ENCODE measurements at places on chromosomes 7 and 10.

- H3K27me3 ChIP-seq: peaks cover 29% of the 10 kb centered on the region
- no peak overlapping the region for H3K27ac ChIP-seq
- no peak for DNase-seq
- H3K36me3 ChIP-seq: peaks cover 4% of the 10 kb centered on the region
- no peak overlapping the region for H3K4me3 ChIP-seq
Observed at GRCh38 chr10:78513330-78513729, 479.7 kb downstream of the RPS24 start.

DNA sequence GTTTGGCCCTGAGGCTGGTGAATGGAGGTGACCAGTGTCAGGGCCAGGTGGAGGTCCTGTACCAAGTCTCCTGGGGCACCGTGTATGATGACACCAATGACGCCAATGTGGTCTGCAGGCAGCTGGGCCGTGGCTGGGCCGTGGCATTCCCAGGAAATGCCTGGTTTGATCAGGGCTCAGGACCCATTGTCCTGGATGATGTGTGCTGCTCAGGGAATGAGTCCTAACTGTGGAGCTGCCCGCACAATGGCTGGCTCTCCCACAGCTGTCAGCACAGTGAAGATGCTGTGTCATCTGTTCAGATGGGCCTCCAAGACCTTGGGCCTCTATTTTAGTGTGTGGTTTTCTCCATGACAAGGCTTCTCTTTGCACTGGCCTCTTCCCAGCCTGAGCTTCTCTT lies 64.0 kb downstream of the DMBT1 start:
- peaks cover 29% of the 10 kb centered on the region for H3K27me3 ChIP-seq
- no peak overlapping the region for H3K27ac ChIP-seq
- no peak overlapping the region for H3K4me3 ChIP-seq
- no peaks in the 10 kb centered on the region for H3K4me1 ChIP-seq
- H3K36me3 ChIP-seq: peaks cover 2% of the 10 kb centered on the region

DNA sequence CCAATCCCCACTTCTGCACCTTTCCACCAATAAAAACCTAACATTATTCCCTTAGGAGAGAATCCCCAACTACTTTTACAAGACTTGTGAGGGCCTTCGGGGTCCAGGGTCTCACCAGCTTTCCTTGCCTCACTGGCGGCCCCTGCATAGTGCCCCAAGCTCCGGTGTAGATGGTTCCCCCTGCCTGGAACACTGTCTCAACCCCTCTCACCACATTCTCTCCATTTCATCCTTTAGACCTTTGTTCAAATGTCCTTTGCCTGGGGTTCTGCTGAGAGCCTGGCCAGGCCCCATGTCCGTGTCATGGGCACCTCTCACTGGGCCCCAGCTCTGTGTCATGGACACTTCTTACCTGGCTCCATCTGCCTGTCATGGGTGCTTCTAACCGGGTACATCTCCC lies 64.5 kb upstream of the SORCS3 start:
- H3K27me3 ChIP-seq: peaks cover 61% of the 10 kb centered on the region
- H3K4me1 ChIP-seq: peaks cover 8% of the 10 kb centered on the region
- H3K4me3 ChIP-seq: no peak overlapping the region
- DNase-seq: no peak
- no peak overlapping the region for H3K27ac ChIP-seq
- peaks cover 6% of the 10 kb centered on the region for H3K36me3 ChIP-seq

DNA sequence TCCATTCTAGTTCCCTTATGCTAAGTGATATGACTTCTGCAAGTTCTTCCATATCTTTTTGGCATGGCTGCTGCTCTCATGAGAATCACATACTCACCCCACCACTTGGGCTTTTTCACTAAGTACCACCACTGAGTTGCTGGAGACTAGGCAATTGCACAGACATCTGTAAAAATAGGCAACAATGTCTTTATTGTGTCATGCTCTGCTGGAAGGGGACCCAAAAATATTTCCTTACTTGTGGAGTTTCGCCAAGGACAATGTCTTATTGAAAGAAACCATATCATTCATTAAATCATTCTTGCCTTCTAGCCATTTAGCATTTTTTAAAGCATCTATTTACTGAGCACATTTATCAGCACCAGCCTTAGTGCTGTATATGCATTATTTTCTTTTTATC lies 17.4 kb upstream of the ASZ1 start:
- H3K27ac ChIP-seq: no peak overlapping the region
- no peak overlapping the region for H3K4me3 ChIP-seq
- no peaks in the 10 kb centered on the region for H3K4me1 ChIP-seq

DNA sequence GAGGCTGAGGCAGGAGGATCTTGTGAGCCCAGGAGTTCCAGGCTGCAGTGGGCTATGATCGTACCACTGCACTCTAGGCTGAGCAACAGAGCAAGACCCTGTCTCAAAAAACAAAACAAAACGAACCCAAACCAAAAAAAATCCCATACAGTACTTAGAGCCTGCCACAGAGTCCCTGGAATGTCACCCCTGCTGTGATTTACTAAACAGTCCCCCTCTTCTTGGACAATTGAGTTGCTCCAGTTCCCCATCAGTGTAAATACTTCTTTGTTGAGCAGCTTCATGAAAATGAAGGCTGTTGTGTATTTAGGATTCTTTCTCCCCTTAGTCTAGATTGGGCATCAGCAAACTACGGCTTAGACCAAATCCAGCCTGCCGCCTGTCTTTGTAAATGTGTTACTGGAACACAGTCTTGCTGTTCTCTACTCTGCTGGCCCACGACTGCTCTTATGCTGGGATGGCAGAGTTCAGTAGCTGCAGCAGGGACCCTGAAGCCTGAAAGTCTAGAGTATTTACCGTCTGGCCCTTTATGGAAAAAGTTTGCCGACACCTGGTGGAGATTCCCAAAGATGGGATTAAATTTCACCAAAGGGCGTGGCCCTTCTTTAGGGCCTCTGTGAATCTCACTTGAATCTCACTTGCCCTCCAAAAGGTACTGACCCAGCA lies 57.8 kb downstream of the PALD1 start:
- H3K4me3 ChIP-seq: no peak overlapping the region
- no peak for DNase-seq
- no peak overlapping the region for H3K27ac ChIP-seq

DNA sequence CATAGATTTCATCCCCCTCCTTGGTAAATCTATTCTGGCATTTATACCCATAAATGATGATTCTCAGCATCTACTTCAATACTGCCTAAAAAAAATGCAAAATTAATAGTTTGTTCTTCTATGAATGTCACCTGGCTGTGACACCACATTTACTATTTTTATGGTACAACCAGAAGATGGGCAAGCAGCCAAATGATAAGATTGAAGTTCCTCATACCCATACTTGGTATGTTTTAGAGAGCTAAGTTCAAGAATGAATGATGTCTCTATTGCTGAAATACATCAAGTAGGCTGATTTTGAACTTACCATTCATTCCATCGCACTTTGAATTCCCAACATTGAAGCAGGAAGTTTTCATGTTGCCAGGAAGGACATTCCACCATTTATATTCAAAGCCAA lies 134.2 kb downstream of the ELAPOR2 start:
- peaks cover 11% of the 10 kb centered on the region for H3K4me1 ChIP-seq
- no peak overlapping the region for H3K27ac ChIP-seq
- DNase-seq: no peak
- H3K4me3 ChIP-seq: no peak overlapping the region

All from T-helper 17 cell (primary cell).